ENCODE measurements at places on chromosomes 2 and 18. TPM values are rescaled to one million over a fixed set of nuclear protein-coding genes. Genes with fewer than 3 reads are reported as not detected.

The ELOA2 gene
- total RNA-seq = not detected

The C2orf66 gene
- total RNA-seq = not detected

The TOGARAM2 gene
- total RNA-seq = 4.6 TPM

The ELMOD3 gene
- 12.1 TPM for total RNA-seq

The WDCP gene
- 3.7 TPM for total RNA-seq

The PDK1 gene
- 36.6 TPM for total RNA-seq

The TUBB8B gene
- not detected for total RNA-seq

Data from CD8-positive, alpha-beta T cell (primary cell).